Adrenal gland (tissue), 19 donors: ENCODE measurements at places on chromosomes 16 and 17. TPM values are rescaled to one million over a fixed set of nuclear protein-coding genes. Genes with fewer than 3 reads are reported as not detected.

DNA sequence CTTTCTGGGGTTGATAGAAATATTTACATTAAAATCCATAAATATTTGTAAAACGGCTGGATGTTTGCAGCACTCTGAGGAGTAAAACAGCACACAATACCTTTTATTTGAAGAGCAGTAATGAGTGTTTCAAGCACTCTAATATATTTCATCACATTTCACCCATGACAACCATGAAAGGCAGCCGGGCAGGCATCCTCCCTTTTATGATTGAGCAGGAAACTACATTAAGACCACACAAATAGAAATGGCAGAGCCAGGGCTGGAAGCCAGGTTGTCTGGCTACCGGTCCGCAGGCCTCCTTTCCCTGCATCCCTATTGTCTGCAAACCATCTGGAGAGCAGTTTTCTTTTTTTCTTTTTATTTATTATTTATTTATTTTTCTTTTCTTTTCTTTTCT lies 23.1 kb upstream of the GPRC5C start:
- H3K36me3 ChIP-seq, result no peaks in the 10 kb centered on the region
- H3K27ac ChIP-seq, result no peak overlapping the region
- no peaks in the 10 kb centered on the region for H3K27me3 ChIP-seq
- H3K4me3 ChIP-seq, result no peak overlapping the region

- no peaks in the 10 kb centered on the region for H3K27me3 ChIP-seq
- DNase-seq, result no peak
- no peaks in the 10 kb centered on the region for H3K4me1 ChIP-seq
Observed at GRCh38 chr17:6109536-6109935, 39.4 kb downstream of the WSCD1 start.

- H3K4me1 ChIP-seq, result peaks cover 24% of the 10 kb centered on the region
- DNase-seq, result no peak
- no peaks in the 10 kb centered on the region for H3K36me3 ChIP-seq
- H3K27me3 ChIP-seq, result no peaks in the 10 kb centered on the region
- no peak overlapping the region for H3K27ac ChIP-seq
Observed at GRCh38 chr17:17565471-17566339, 25.8 kb downstream of the PEMT start.

The CNGB1 gene
- not detected for total RNA-seq

GRCh38 chr16:84144209-84144858 lies 643 bp downstream of the HSDL1 start:
- no peaks in the 10 kb centered on the region for H3K36me3 ChIP-seq
- H3K27me3 ChIP-seq, result no peaks in the 10 kb centered on the region
- peaks cover 13% of the 10 kb centered on the region for H3K4me1 ChIP-seq
